ENCODE measurements at places on chromosomes 5 and 9.

DNA sequence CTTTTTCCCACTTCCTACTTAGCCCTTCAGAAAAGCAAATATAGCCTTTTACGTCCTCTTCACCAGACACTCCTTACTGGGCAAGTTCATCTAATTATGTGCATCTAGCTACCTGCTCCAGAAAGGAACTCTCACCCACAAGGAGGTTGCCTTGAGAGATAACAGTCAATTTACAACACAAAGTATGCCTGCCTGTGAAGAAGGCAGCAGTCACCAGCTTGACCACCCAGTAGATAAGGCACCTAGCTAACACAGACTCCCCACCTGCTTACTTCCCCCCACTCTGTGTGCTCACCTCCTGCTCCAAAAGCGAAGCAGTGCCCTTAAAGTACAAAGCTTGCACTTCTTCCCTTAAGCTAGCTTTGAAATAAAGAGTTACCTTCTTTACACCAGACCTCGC lies 111.7 kb upstream of the MRPS30 start:
- no peak for DNase-seq

DNA sequence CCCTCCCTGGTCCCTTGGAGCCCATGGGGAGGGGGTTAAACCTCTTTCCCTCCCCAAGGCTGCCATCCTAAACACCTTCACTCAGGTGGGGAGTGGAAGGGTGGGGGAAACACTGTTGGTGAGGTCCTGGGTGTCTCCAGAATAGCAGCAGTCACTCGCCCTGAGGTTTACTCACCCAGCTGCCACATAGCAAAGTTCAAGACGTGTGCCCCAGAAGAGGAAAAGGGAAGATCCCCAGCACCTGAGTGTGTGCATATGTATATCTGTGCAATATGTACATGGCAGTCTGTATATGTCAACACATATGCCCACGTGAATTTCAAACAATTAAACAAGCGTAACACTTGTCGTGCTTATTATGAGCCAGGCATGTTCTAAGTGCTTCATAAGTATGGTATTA lies 31.3 kb upstream of the SMU1 start:
- DNase-seq, result no peak

GRCh38 chr9:83472221-83472665 lies 66.0 kb downstream of the FRMD3 start:
- DNase-seq, result no peak

- no peak for DNase-seq
These were observed 114.9 kb upstream of the TRIM32 start for GRCh38 chr9:116572095-116572748.

GRCh38 chr5:156929366-156929948 lies 33.6 kb downstream of the TIMD4 start:
- no peak for DNase-seq

GRCh38 chr9:16575142-16575985 lies 295.1 kb downstream of the BNC2 start:
- no peak for DNase-seq

GRCh38 chr9:33619666-33620404 lies 95.8 kb downstream of the ANKRD18B start:
- DNase-seq, result no peak

- no peak for DNase-seq
These were observed 131.1 kb downstream of the PAX5 start for GRCh38 chr9:36902861-36903524.

GRCh38 chr9:98882569-98882923 lies 61.2 kb upstream of the COL15A1 start:
- no peak for DNase-seq

- no peak for DNase-seq
These were observed 229.5 kb downstream of the ARL15 start for GRCh38 chr5:54080831-54081230.

DNA sequence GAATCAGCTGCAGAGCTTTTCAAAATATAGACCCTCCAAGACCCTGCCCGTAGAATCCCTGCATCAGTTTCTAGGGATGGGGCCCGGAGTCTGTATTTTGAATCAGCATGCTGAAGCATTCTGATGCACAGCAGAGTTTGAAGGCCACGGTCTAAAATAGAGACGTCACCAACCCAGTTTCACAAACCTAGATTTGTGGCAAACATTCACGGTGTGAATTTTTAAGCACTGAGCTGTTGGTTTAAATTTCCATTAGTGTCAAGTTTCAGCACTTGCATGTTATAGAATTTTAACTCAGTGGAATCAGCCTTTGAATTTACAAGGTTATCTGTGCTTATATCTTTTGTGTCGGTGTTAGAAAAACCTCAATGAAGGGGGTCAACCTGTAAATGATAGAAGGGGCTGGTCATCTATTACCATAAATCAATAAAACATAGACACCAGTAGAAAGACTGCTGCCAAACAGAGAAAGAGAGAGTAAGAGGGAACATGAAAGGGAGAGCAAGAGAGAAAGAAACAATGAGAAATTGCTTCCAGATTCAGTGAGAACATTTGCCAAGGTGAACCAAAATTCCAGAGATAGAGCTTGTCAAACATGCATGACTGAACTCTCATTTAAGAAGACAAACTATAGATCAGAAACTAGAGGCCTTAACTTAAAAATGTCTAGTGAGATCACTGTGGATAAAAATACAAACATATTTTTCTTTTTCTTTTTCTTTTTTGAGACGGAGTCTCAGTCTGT lies 414.9 kb downstream of the ZSWIM6 start:
- no peak for DNase-seq

DNA sequence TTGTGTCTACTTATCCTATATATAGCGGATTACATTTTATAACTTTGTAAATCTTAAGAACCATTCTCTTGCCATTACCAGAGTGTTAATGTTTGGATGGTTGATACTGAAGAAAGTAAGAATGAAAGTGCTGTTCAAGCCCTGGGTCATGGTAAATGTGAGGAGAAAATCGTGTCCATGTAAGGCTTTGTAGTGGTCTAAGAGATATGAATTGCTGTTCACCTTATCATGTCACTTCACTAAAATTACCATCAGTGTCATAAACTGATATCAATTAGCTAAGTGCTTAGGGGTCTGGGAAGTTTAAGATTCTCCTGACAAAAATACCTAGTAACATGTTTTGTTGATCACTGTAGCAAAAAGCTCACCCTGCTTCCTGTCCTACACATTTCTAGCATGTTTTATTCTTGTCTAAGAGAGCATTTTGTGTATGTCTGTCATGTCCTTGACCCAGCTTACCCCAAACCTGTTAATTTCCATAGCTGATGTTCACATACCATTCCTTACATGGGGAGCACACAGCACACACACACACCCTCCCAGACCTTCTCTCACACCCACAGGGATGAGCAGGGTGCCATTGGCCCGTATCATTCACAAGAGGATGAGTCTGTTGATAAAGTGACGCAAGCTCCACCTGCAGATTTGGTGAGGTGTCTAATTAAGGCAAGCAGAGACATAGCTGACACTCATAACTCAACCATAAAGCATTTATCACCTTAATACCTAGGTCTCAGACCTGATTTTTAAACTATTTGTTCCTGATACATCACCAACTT lies 125.1 kb upstream of the PAM start:
- no peak for DNase-seq

- DNase-seq, result no peak
These were observed 550.1 kb upstream of the CDH18 start for GRCh38 chr5:20537911-20538703.

DNA sequence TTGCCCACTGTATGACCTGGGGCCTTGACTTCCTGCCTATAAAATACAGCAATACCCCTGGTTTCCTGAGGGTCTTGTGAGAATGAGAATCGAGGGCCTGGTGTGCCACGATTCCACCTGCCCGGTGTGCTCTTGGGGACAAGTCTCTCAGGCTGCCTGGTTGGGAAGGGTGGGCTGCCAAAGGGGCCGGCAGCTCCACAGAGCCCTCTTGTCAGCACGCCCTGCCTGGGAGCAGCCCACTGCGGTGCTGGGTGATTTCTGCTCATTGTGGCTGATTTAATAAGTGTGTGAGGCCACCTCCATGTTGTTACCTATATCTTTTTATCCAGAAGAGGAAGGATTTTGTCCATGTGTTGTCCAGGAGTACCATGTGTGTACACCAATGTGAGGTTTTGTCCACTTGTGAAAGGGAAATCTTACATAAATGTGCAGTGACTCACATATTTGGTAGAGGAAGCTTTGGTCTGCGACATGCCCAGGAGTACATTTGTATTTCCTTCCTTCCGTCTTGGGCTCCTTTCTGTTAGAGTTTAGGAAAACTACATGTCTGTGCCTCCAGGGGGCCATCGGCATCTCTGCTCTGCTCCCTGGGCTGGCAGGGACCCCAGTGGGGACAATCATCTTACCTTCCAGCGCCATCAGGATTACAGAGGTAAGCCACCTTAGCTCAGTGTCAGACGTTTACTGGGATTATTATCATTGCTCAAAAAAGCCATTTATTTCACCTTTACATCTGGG lies 108.6 kb downstream of the PHF2 start:
- no peak for DNase-seq

DNA sequence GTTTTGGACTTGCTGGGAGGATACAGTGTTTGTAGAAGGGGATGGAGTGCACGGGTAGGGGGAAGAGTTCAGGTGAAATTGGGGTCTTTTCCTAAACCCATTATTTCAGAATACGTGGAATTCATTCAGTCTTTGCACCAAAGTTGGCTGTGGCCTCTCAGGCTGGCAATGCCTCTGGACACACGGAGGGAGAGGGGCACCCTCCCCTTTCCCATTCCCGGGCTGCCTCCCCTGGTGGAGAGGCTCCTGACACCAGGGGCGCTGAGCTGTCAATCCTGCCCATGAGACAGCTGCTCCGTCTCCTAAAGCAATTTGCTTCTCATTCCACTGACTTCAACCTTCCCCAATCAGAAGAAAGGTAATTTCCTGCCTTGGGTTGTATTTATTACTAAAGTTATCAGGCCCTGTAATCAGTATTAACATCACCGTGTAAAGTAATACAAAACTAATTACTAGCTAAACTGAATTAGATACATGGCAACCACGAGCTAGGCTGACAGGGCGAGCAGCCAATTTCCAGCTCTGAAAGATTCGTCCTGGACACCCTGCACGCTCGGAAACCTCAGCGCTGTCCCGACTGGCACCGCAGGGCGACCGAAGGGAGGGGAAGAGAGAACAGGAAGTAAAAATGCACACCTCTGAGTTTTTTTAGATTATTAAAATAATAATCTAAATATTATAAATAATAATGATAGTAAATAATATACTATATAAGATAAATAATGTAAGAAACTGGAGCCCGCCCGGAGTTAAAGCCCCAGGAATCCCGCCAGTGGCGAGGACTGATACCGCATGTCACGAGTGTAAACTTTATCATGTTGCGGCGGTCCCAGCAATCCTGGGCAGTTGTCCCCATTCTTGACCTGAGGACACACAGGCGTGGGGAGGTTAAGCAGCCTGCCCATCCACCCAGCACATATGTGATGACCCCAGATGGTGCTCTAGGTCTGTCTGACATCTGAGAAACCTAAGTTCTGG lies 6.9 kb upstream of the OLFM1 start:
- no peak for DNase-seq

- DNase-seq, result peak; percentile 8
These were observed 48.7 kb upstream of the C5orf58 start for GRCh38 chr5:170183816-170184687.

GRCh38 chr9:104883169-104883568 lies 44.8 kb downstream of the ABCA1 start:
- no peak for DNase-seq

GRCh38 chr9:100670719-100671118 lies 92.8 kb downstream of the CAVIN4 start:
- DNase-seq, result peak; percentile 29

DNA sequence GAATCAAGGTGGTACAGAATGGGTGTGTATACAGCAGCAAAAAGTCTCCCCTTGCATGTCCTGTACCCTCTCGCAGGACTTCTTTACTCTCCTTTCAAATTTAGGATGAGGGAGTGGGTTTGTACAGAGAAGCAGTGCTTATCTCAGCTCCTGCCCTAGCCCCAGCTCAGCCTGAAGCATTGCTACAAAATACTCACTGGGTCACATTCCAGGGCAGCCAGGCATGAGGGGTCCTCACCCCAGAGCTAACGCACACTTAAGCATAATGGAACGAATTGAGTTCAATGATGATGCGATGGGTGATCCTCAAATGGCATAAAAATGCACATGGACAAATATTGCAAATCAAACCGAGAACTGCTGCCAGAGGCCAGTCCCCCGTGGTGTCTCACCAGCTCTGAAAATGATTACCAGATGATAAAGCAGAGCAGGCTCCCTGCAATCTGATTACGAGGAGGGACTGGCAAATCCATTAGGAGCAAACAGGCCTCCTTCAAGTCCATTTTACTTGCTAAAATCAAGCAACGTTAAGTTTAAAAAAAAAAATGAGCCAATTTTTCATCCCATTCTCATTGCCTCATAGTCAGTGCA lies 231.6 kb upstream of the TAS2R1 start:
- DNase-seq, result no peak

- DNase-seq, result no peak
These were observed 6.7 kb downstream of the NRARP start for GRCh38 chr9:137295238-137295811.
